ENCODE measurements at places on chromosomes 1 and 21.

- no peak for DNase-seq
These were observed 85.5 kb downstream of the VWA5B1 start for GRCh38 chr1:20376171-20376570.

DNA sequence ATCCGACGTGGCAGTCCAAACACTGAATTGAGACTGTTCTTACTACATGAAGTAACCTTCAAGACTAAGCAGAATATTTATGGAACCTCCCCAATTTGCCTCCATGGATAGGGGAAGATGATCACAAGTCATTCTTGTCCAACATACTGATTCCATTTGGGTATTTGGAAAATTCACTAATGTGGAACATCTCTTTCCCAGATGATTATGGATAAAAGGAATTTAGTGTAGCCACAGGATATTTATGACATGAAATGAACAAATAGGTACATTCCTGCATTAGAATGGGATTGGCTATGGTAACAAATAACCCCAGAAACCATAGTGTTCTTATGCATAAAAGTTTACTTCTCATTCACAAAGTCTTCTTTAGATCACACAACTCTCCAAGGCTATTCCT, 40.2 kb upstream of the SGIP1 start:
- no peak for DNase-seq

- no peak for DNase-seq
These were observed 48.0 kb downstream of the DNAI4 start for GRCh38 chr1:66876664-66877063.

GRCh38 chr1:206606867-206607266, 5.4 kb downstream of the EIF2D start:
- DNase-seq = no peak

GRCh38 chr1:102834688-102835320, 273.5 kb downstream of the COL11A1 start:
- DNase-seq = no peak

DNA sequence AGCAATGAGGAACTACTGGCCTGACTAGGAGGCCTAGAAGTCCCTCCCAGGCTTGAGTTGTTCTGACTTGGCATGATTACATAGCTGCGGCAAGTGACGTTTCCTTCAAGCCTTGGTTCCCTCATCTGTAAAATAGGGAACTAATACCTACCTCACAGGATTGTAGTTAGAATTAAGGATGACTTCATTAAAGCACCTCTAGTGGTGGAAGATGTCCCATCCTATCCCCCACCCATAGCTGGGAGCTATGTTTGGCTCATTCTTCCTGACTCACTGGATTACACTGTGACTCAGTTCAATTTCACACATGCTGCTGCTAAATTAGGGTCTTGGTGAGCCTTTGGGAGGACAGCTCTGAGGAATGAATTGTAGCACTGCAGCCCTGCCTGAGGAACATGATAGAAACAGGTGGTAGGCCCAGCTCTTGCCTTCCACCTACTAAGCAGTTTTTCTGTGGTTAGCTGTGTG, 6.0 kb upstream of the SHISA4 start:
- DNase-seq = peak; percentile 61

GRCh38 chr1:89942825-89943658, 51.9 kb upstream of the ZNF326 start:
- DNase-seq = no peak

GRCh38 chr1:35369922-35370671, 101.6 kb downstream of the ZMYM4 start:
- DNase-seq = peak; percentile 48

DNA sequence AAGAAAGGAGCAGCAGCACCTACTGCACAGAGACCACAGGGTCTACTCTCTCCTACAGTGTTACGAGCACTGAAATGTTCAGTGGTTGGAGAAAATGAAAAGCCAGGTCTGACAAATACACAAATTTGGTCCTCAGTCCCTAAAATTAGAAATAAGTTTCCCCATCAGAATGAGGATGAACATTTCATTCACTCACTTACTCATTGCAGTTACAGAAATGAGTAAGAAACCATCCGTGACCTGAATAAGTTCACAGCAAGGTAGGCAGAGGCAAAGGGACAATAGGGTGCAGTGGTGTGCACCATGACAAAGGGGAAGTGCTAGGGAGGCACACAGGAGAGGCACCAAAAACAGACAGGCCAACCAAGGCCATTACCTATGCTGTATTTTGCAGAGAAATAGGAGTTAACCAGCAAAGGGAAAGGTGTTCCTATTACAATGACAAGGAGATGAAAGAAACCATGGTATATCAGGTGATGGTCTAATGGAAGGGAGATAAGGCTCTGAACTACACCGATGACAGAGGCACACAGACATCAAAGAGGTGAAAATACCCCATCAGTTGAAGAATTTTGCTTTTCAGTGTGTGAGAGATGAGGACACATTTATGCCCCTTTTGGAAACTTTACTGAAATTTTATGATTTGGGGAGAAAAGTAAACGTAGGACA, 29.4 kb downstream of the VAV3 start:
- no peak for DNase-seq
